Renal cortical epithelial cell (primary cell): ENCODE measurements at places on chromosomes 13 and 19. TPM values are rescaled to one million over a fixed set of nuclear protein-coding genes. Genes with fewer than 3 reads are reported as not detected.

FXYD3 gene
- total RNA-seq: not detected in 2 replicates

TGDS gene
- 18.0 and 29.3 TPM in 2 replicates for total RNA-seq

VSTM1 gene
- total RNA-seq: not detected in 2 replicates

CXCL17 gene
- total RNA-seq: not detected in 2 replicates

SKA3 gene
- total RNA-seq: 0.30 and 5.7 TPM in 2 replicates
